ENCODE measurements at places on chromosomes 5 and 9. TPM values are rescaled to one million over a fixed set of nuclear protein-coding genes. Genes with fewer than 3 reads are reported as not detected.

DNA sequence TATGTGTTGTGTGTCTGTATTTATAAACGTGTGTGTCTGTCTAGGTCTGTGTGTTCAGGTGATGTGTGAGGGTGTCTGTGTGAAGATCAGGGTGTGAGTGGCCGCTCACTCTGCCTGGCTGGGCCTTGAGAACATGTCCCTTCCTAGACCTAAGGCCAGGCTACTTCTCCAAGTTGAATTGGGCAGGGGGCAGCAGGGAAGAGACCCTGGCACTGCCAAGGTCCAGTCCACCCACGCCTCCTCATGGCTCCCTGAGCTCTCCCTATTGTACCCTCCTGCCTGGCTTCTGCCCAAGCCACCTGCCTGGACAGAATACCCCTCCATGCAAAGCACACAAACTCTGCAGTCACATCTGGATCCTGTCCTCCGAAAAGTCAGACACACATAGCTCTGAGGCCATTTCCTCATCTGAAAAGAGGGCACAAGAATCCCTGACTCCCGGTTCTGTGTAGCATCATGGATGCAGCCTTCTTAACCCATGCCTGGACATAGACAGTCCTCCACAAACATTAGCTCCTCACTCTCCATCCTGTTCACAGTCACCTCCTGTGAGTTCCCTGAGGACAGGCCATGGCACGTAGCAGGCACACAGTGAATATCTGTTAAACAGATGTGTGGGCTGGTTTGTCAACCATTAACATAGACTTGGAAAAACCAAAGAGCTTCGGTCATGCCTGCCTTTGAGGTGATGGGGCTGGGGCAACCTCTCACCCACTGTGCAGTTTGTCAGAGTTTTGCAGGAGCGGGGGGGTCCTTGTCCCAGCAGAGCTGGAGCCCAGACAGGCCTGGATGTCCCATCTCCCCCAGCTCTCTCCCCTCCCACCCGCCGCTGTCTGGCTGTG is 167.8 kb upstream of the MVB12B start:
- H3K4me3 ChIP-seq: no peak overlapping the region
- H3K27me3 ChIP-seq: peaks cover 27% of the 10 kb centered on the region
- no peak for DNase-seq
- H3K4me1 ChIP-seq: no peaks in the 10 kb centered on the region
- H3K36me3 ChIP-seq: no peaks in the 10 kb centered on the region

GRCh38 chr5:137822984-137823383 is 44.7 kb upstream of the MYOT start:
- H3K27ac ChIP-seq: no peak overlapping the region
- H3K36me3 ChIP-seq: peaks cover 5% of the 10 kb centered on the region
- H3K4me3 ChIP-seq: no peak overlapping the region
- no peaks in the 10 kb centered on the region for H3K27me3 ChIP-seq
- no peak for DNase-seq

GRCh38 chr5:138372225-138372624 is 19.7 kb downstream of the KDM3B start:
- H3K27ac ChIP-seq: no peak overlapping the region
- H3K36me3 ChIP-seq: peaks cover 5% of the 10 kb centered on the region
- no peak overlapping the region for H3K4me3 ChIP-seq
- peaks cover 23% of the 10 kb centered on the region for H3K4me1 ChIP-seq
- DNase-seq: no peak
- H3K27me3 ChIP-seq: no peaks in the 10 kb centered on the region

DNA sequence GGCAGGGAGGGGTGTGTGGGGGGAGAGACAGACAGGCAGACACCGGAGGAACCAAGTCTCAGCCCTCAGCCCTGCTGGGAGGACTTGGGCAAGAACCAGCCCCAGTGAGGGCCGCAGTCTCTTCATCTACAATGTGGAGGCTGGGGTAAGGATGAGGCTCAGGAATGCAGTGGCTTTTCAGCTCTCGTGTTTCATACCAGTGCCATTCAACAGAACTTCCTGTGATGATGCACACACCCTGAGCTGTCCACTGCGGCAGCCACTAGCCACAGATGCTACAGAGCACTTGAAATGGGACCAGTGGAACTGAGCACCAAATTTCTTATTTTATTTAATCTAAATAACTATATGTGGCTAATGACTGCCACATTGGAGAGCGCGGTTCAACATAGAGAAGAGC is 10.7 kb downstream of the CAMK2A start:
- DNase-seq: no peak
- no peak overlapping the region for H3K27ac ChIP-seq
- H3K27me3 ChIP-seq: peaks cover 4% of the 10 kb centered on the region
- no peaks in the 10 kb centered on the region for H3K4me1 ChIP-seq
- H3K36me3 ChIP-seq: no peaks in the 10 kb centered on the region

- no peak overlapping the region for H3K27ac ChIP-seq
- no peaks in the 10 kb centered on the region for H3K4me1 ChIP-seq
- DNase-seq: no peak
- no peaks in the 10 kb centered on the region for H3K27me3 ChIP-seq
Measured at GRCh38 chr5:27328480-27328879, 290.1 kb upstream of the CDH9 start.

Gene HARS1
- total RNA-seq: 84.1 TPM

Gene SVEP1
- total RNA-seq: not detected
